ENCODE measurements at places on chromosomes 12 and 14. TPM values are rescaled to one million over a fixed set of nuclear protein-coding genes. Genes with fewer than 3 reads are reported as not detected.

The GPR132 gene
- total RNA-seq = 0.79 TPM

The KRT8 gene
- total RNA-seq = 3,634 TPM

The GZMH gene
- total RNA-seq = not detected

The LRP1-AS gene
- not detected for total RNA-seq

The ATXN2 gene
- 45.1 TPM for total RNA-seq

The AVPR1A gene
- 0.39 TPM for total RNA-seq

The EPYC gene
- not detected for total RNA-seq

The DDHD1 gene
- 5.9 TPM for total RNA-seq

The ABHD12B gene
- not detected for total RNA-seq

The AKAP5 gene
- total RNA-seq = 0.33 TPM

The PLD4 gene
- 0.65 TPM for total RNA-seq

The FAM90A1 gene
- total RNA-seq = 0.11 TPM

The OAS1 gene
- total RNA-seq = not detected

The OR6C2 gene
- total RNA-seq = not detected

The KRT78 gene
- total RNA-seq = not detected

The TMPRSS12 gene
- under 0.01 TPM for total RNA-seq

The PDE6H gene
- total RNA-seq = not detected

The MYF5 gene
- not detected for total RNA-seq

The EPS8 gene
- 5.5 TPM for total RNA-seq

The KRT71 gene
- under 0.01 TPM for total RNA-seq

The C12orf60 gene
- total RNA-seq = 0.79 TPM

The RTRAF gene
- 65.0 TPM for total RNA-seq

The OR4E1 gene
- total RNA-seq = not detected

The GZMB gene
- not detected for total RNA-seq

The GDF3 gene
- total RNA-seq = not detected

The TROAP gene
- total RNA-seq = 7.6 TPM

The FOXN4 gene
- not detected for total RNA-seq

The GALNT16 gene
- under 0.01 TPM for total RNA-seq

The LRTM2 gene
- total RNA-seq = 0.11 TPM

The CLEC4C gene
- total RNA-seq = not detected

The C12orf50 gene
- total RNA-seq = not detected

The CPNE6 gene
- not detected for total RNA-seq

The SLC38A4 gene
- total RNA-seq = 0.33 TPM

The GPR65 gene
- not detected for total RNA-seq

The ALG10 gene
- total RNA-seq = 7.3 TPM

The LRRC74A gene
- total RNA-seq = not detected

The BCL7A gene
- total RNA-seq = 1.2 TPM

The RERGL gene
- not detected for total RNA-seq

The TAS2R9 gene
- not detected for total RNA-seq

The ASIC1 gene
- 0.65 TPM for total RNA-seq

The RHNO1 gene
- total RNA-seq = 16.9 TPM

The RARG gene
- 36.9 TPM for total RNA-seq

The LUM gene
- total RNA-seq = 1,471 TPM

The RND1 gene
- total RNA-seq = not detected

The RASSF8 gene
- total RNA-seq = 16.2 TPM

The POTEG gene
- not detected for total RNA-seq

The RTL1 gene
- total RNA-seq = not detected

The M6PR gene
- 96.0 TPM for total RNA-seq

The LBHD2 gene
- not detected for total RNA-seq

The SLC6A13 gene
- not detected for total RNA-seq

The LRP1 gene
- total RNA-seq = 209 TPM

Data from placental epithelial cell (primary cell).